NCI-H524 treated with DMSO at 0.1 percent for 48 hours (cell line): ENCODE measurements at places on chromosomes 7 and 10.

DNA sequence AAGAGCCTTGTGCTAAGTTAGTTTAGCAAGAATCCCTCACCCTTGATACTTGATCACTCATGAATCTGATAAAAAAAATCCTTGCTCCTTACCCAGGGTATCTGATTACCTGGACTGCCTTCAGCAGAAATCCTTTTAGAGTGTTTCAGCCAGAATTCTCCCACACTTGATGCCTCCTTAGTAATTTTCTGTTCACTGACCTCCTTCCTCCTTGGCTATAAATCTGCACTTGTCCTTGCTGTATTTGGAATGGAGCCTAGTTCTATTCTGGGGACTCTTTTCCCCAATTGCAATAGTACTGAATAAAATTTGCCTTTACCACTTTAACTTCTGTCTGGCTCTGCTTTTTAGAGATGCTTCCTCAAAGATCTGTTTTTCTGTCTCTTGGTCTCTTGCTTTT is 84.9 kb downstream of the RPS24 start:
- no peak for DNase-seq

GRCh38 chr10:100886963-100887362 is 25.8 kb upstream of the SLF2 start:
- no peak for DNase-seq

DNA sequence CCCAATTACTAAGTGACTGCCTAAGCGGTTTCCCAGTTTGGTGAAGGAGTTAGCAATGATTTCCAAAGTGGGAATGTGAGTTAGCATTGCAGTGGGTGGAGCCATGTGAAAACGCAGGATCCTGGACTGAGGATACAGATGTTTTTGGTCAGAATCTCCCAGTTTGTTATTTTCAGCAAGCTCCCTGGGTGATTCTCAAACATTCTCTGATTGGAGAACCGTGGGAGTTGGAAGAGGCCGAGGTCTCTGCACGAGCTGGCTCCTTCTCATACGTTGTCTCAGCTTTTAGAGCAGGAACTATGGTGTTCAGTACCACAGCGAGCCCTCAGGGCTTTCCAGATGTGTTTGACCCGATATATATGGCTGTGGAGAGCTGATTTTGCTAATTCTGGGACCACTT is 396.5 kb upstream of the NPVF start:
- no peak for DNase-seq

GRCh38 chr7:128398016-128398840 is 11.6 kb downstream of the IMPDH1 start:
- no peak for DNase-seq

DNA sequence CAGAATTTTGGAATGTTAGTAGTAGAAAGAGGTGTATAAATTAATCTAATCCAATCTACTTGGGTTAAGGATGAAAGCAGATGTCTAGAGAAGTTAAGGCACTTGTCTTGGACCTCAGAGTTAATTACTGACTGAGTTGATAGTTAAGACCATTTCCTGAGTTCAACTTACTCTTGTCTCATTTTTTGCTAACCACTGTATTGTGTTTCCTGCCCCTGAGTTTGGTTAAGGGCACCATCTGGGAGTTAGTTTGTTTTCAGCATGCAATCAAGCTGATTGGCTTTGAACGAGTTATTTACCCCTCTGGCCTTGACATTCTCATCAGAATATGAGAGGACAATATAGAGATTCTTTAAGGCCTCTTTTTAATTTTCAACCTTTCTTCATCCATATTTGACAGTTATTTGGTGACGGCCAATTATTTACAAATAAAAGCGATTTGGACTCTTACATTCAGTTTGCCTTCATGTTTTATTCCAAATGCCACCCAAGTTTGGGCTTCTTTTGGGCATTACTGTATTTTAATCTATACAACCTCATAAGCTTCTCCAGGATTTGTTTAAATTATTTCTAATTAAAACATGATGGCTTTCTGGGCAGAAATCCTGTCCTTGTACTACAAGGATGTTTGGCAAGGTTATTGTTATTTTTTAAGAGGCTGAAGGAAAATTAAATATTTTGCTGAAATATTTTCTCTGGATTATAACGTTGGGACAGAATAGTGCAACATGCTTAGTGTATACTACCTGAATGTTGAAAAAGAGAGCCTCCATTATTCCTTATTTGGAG is 225.0 kb downstream of the CACNB2 start:
- peak; percentile 22 for DNase-seq

GRCh38 chr10:92894081-92894655 is 45.8 kb downstream of the EXOC6 start:
- DNase-seq: no peak

GRCh38 chr10:71712572-71713134 is 6.9 kb downstream of the C10orf105 start:
- no peak for DNase-seq
